HT1080 (cell line): ENCODE measurements at places on chromosomes 6 and 20. TPM values are rescaled to one million over a fixed set of nuclear protein-coding genes. Genes with fewer than 3 reads are reported as not detected.

Gene CCN6
- not detected in 2 replicates for total RNA-seq

- no peak for DNase-seq
Measured at GRCh38 chr6:39075807-39076622, 27.4 kb downstream of the GLP1R start.

GRCh38 chr6:157233686-157234085 lies 89.6 kb downstream of the TMEM242 start:
- DNase-seq = no peak

DNA sequence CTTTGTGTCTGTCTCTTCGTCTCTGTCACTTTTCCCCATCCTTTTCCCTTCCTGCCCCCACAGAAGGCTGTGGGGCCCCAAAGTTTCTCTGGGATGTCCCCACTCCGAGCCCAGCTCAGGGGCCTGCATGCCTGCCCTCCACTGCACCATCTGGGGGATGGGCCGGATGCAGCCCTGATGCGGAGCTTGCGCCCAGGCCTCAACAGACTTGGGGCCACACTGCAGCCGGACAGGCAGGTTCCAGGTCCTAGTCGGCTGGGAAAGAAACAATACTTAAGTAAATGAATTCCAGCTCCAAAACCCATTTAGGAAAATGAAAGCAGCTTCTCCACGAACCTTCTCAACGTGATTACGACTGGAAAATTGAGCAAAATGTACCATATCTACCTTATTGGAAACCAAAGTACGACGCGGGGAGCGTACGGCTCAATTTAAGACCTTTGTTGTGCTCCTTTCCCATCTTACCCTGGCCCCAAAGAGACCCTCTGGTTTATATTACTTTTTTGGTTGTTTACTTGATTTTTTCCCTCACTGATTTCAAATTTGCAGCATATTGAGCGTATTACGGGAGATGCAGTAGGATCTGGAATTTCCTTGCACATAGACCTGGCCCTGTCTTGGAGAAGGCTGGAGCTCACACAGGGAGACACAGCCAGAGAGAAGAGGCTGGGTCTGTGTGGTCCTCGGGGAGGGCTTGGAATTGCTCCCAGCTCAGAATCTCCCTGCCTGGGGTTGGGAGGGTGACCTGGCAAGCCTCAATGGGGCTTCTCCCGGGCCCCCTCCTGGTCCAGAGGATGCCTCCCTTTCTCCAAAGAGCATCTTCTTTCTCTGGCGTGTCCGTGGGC lies 8.0 kb downstream of the FOXC1 start:
- DNase-seq = no peak
